Activated CD4-positive, alpha-beta T cell treated with anti-CD3 and anti-CD28 coated beads for 24 hours (primary cell): ENCODE measurements at places on chromosomes 3 and 15.
A peak's percentile ranks its signal among the peaks of the same experiment; 100 is the strongest.

- peak; percentile 28 for DNase-seq
Observed at GRCh38 chr3:73086071-73086494, 24.6 kb downstream of the EBLN2 start.

DNA sequence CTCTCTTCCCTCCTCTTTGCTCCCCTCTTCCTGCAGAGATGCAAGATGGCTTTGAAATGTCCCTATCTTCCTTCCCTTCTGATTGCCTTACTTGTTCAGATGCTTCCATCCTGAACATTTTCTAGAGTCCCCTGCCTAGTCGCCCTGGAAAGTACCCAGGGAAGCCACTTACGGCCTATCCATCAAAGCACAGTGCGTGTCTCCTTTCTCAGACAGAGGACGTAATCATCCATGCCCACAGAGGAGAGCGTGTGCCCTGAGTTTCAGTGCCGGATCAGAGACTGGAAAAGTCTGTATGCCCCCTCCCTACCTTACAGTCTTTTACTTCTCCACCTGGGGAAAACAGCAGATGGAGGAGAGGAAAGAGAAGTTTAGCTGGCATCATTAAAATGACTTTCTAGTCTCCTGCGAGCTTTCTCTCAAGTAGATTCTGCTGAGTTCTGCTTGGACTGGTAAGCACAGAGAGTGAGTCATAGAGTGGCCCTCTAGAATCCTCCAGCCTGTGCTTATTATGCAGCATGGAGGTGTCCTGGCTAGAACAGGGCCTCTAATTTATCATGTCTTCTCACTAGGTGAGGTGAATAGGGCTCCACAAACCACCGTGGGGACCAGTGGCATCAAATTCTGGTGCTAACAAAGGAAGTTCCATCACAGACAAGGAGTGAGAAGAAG is 114.6 kb downstream of the SLCO3A1 start:
- DNase-seq: no peak

DNA sequence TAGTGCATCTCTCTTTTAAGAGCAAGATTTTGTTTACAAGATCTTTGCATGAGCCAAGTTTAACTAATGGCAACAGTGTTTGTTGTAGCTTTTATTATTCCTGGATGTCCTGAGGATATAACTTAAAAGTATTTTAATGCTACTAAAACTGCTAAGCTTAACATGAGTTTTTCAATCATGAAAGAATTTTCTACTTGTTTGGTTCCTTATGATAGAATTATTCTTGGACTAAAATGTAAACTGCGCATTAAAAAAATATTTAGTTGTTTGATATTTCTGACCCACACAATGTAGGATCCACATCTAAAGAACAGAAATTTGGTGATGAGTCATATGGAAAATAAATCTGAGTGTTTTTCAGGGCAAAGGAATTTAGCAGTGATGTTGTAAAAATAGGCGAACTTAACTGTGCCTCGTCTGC is 70.8 kb downstream of the RAP2B start:
- no peak for DNase-seq

DNA sequence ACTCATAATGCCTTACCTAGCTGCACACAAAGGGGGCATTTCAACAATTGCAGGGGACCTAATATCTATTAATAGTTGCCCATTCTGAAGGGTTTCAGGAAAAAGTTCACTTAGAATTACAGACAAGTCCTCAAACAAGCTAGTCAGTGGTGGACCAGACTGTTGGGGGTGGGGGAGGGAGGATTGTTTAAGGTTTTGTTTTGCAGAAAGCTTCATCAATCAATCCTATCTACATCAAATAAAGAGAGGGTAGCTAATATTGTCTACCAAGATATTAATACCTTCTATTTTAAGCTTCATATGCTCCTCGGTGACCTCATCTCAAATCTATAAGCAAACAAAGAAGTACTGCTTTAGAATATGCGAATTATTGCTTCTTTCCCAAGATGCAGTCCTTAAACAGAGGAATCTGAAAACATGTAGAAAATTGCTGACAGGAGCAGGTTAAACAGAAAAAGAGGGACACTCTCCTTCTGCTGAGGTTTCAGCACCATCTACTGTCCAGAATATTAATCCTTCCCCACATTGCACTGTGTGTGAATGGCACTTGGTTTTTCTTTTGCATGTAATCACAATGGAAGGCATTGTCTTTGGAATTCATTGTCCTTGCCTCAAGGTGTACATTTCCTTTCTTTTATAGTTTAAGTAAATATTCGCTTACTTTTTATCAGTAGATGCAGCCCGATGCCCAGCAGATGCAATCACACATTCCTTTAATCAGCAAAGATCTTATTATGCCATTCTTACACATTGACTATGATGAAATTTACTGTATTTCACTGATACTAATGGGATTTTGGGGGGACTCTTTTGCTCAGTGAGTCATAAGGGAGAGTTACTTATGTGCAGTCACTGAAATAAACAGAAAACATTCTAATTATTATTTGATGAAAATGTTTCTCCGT is 94.7 kb downstream of the IL5RA start:
- no peak for DNase-seq

GRCh38 chr3:138842483-138843188 is 7.9 kb upstream of the PIK3CB start:
- DNase-seq: no peak

- no peak for DNase-seq
Observed at GRCh38 chr15:64703632-64703959, 71.8 kb downstream of the RBPMS2 start.

DNA sequence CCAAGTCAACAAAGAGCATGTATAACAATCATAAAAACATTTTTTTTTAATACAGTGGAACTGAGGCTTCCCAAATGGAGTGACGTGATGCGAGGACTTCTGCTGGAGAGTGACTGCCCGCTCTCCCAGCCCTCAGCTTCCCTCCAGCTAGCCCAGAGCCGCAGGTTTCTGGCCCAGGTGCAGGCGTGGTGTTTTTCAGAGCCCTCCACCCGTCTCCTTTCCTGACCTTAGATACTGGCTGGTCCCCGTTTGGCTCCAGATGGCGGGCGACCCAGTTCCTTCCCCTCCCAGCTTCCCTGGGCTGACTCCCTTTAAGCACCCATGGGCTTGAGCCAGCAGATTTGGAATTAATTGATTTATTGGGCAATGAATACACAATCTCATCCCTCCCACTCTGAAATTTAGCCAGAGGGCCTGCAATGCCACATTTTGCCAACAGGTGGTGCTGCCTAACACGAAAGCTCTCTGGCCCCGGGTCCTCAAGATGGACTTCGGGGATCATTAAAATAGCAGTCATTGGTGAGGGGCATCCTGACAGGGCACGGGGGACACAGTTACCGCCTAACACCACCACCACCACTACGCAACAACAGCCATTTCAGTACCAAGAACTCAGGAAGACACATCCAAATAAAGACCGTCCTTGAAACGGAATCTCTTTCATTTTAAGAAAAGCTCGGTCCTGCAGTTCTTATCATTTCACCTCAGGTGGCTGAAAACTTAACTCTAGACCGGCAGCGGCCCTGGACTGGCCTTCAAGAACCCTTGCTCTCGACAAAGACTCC is 47.5 kb upstream of the MUC4 start:
- peak; percentile 69 for DNase-seq

- DNase-seq: no peak
Observed at GRCh38 chr3:12268049-12268735, 20.7 kb upstream of the PPARG start.

- DNase-seq: no peak
Observed at GRCh38 chr3:69496856-69497255, 111.0 kb upstream of the FRMD4B start.

- DNase-seq: no peak
Observed at GRCh38 chr3:102030661-102031060, 181.3 kb downstream of the NFKBIZ start.

DNA sequence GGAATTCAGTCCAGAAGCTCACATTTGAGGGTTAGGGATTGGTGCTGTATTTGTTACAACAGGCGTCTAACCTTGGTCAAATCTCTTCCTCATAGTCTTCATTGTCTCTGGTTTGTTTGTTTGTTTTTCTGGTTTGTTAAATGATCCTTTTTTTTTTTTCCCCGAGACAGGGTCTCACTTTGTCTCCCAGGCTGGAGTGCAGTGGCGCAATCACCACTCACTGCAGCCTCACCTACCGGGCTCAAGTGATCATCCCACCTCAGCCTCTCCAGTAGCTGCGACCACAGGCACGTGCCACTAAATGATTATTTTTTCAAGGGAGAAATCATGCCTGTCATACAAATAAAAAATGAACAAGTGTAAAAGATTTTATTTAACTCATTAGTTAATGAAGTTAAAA is 14.3 kb upstream of the ADPGK start:
- no peak for DNase-seq

DNA sequence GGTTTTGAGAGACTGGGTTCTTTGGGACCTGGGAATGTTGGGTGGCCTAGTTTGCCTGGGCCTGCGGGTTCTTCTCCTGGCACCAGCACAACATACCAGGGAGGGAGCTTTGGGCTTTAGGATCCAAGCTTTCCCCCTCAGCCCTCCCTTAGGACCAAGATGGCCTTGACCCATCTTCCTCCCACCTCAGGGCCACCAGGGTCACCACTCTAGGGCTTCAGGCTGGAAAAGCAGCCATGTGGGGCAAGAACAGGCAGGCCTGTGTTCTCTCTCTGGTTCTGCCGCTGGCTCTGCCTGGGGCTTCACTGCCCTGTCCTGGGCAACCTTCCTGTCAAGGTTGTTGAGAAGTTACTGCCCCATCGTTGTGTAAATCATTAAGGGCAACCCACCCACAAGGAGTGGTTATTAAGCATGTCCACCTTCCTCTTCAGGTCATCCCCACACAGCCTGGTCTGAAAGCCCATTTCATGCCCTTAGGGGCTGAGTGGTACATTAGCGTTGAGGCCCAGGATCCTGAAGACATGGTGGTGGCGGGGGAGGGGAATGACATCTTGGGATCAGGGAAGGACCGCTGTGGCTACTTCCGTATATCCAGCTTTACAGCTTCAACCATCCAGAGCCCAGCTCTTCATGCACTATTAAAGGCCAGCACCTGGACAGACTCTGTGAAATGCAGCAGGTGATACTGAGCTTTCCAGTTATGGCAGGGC is 652 bp downstream of the DUOX1 start:
- DNase-seq: no peak

DNA sequence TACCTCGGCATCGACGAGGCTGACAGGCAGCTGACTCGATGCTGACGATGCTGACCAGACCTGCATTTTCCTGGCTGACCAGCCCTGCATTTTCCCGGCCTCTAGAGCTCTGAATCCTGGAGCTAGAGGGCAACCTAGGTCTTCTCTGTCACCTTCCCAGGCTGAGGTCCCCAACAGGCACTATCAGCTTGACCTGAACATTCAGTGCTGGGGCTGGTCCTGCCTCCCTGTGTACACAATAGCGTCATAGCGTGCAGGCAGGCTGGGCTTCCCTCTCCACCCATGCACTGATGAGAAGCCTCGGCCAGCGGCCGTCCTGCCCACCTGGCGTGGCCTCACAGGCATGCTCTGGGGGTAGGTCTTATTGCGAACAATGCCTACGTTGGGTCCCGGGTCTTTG is 62.3 kb upstream of the SNRPA1 start:
- no peak for DNase-seq

DNA sequence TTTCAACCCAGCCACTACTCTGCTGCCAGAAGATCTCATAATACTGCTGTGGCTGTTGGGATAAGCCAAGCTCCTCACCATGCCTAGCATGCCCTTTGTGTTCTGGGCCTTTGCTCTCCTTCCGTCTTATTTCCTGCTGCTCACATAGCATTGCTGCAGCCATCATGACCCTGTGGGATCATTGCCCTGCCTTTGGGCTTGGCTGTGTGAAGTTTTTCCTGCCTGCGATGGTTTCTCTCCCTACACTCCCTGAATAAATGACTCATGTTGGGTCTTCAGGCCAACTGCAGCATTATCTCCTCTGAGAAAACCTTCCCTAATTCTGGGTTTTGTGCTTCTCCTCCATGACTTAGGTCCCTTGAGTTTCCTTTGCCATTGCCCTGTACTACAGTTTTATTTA is 20.8 kb upstream of the TRA2B start:
- no peak for DNase-seq

- DNase-seq: peak; percentile 85
Observed at GRCh38 chr3:46078712-46079400, 51.6 kb upstream of the XCR1 start.

GRCh38 chr3:114634635-114635034 is 340.8 kb downstream of the TIGIT start:
- no peak for DNase-seq

- DNase-seq: no peak
Observed at GRCh38 chr15:39852250-39852649, 67.8 kb downstream of the GPR176 start.

DNA sequence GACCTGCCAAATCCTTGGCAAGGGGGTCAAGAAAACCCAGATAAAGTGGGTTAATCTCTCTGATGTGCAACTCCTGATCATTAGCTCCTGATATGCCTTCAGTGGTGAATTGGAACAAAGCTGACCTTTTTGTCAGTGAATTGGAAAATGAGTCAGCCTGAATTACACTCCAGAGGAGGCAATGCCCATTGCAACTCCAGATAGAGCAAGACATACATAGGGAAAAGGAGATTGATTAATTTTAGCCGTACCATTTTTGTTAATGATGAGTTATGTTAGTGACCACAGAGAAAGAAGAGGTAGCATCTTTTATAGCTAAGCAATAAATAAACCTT is 195.2 kb upstream of the CADPS start:
- no peak for DNase-seq

- no peak for DNase-seq
Observed at GRCh38 chr3:178485756-178486155, 50.5 kb upstream of the KCNMB2 start.

- DNase-seq: no peak
Observed at GRCh38 chr3:181757694-181758306, 46.1 kb downstream of the SOX2 start.

GRCh38 chr3:119659606-119660291 is 640 bp downstream of the POPDC2 start:
- DNase-seq: no peak

GRCh38 chr3:184168363-184169120 is 6.1 kb upstream of the AP2M1 start:
- no peak for DNase-seq

DNA sequence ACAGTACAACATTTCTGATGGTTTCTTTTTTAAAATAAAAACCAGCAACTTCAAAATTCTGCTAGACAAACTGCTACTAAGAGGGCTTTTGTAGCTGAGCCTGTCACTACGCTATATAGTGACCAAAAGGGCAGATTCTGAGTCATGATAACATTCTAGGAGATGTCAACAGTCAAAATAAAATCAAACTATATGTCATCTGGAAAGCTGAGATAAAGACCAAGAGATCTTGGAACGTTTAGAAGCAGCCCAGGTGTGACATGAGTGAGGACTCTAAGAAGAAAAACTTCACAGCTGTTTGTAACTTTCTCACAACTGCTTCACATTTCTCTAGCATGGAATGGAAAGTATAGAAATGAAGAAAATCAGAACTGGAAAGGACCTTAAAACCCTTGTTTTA is 84.6 kb downstream of the FILIP1L start:
- no peak for DNase-seq
